Inflammatory macrophage treated with lipopolysaccharide for 4 hours (primary cell): ENCODE measurements at places on chromosomes 6 and 20.

DNA sequence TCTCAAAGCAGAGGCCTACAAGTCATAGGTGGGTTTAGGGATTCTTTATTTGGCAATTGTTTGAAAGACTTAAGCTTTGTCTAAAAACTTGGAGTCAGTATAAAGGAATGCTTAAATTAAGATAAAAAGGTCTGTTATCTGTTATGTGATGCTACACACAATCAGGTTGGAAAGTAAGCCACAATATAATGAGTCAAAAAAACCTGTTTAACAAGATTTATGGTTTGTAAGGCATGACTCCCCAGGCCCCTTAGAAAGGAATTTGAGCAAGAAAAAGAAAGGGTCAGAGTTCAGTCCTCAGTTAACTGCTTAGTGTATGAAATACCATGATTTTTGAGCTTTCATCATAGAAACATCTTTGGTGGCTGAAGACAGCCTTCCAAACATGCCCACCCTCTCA lies 66.8 kb upstream of the HMGN3 start:
- DNase-seq = no peak

DNA sequence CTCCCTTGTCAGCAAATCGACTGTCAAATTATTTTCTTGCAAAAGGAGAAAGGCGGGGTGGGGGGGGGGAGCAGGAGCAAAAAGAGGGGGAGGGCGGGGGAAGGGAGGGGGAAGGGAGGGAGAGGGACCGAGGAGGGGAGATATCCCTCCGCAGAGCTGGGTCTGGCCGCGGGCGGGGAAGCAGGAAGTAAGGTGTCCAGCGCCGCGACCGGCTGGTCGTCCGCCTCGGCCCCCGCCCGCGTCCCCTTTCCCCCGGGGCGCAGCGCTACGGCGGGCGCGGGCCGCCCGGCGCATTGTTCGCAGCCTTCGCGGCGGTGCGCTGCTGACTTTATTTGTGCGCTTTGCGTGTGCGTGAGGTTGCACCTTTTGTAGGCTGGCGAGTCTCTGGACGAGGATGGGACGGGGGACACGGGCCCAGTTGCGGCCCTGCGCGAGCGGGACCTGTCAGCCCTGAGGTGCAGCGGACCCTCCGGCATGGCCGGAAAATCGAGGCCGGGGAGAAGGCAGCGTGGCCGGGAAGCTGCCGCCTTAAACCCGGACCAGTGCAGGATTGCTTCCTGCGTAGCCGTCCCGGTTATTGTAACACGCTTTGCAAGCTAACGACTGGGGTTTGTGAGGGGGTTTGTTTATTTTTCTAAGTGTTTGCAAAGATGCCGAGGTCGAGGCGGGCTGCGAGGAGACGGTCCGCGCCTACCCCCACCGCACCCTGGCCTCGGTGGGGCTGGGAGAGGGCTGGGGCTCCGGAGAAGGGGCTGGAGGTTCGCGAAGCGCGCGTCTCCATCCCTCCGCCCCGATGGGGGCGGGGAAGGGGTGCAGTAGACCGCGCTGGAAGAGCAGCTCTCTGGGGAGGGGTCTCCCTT lies 675 bp upstream of the TRERF1 start:
- DNase-seq = peak; percentile 46

DNA sequence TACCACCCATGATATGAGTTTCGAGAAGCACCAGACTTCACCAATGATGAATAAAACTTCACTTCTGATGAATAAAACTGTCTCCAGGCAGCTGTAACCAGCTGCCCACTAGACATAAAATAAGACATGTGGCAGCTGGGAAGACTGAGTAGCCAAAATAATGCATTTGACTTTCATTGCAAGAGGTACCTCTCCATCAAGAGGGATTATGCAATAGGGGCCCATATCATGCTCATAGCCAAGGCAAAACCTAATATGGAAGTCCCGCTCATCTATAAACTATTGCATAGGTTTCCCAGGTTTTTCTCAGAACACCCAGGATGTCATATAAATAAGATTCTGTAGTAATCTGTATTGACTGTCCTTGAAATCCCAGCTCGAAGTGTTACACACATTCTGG lies 155.5 kb downstream of the SIM1 start:
- DNase-seq = no peak

DNA sequence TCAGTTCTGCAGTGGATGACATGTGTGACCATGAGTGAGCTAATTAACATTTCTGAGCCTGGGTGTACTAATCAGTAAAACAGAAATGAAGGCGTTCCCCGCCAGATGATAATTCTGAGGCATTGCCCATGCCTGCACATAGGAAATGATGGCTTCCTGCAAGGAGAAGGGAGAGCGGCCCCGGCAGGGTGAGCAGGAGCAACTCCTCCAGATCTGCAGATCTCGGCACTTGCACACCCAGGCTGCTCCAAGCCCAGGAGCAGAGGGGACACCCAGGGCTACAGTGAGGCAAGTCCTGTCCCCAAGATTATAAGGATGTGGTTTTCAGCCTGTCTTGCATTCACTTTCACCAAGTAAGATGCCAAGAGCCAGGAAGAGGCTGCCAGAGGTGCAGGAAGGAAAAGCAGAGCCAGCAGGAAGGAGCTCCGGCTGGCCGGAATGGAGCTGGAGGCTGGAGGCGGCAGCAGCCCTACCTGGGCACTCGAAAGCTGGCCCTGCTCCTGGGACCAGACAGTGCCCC lies 177.5 kb upstream of the CST7 start:
- peak; percentile 27 for DNase-seq

- DNase-seq = peak; percentile 59
Observed at GRCh38 chr20:38147163-38147562, 17.9 kb downstream of the TGM2 start.

GRCh38 chr6:15342114-15342513 lies 96.2 kb downstream of the JARID2 start:
- peak; percentile 36 for DNase-seq

GRCh38 chr6:10414756-10415616 lies at the start of gene TFAP2A:
Gene TFAP2A (minus strand): TSS chr6:10415074. CDS start chr6:10414991, 83 bp downstream.
- no peak for DNase-seq

GRCh38 chr6:75278474-75279077 lies 6.0 kb downstream of the TMEM30A start:
- peak; percentile 59 for DNase-seq

DNA sequence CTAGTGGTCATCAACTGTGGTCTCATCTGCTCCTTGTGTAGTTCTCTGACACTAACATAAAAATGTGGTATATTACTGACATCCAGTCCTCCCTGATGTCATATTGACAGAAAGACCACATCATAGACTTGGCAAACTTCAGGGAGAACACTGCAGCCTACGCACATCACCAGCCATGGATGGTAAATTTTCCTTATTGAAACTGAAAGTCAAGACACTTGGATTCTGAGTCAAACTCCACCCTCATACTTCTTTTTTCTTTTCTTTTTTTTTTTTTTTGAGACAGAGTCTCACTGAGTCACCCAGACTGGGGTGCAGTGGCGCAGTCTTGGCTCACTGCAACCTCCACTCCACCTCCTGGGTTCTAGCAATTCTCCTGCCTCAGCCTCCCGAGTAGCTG lies 25.4 kb downstream of the NDRG3 start:
- DNase-seq = peak; percentile 88

DNA sequence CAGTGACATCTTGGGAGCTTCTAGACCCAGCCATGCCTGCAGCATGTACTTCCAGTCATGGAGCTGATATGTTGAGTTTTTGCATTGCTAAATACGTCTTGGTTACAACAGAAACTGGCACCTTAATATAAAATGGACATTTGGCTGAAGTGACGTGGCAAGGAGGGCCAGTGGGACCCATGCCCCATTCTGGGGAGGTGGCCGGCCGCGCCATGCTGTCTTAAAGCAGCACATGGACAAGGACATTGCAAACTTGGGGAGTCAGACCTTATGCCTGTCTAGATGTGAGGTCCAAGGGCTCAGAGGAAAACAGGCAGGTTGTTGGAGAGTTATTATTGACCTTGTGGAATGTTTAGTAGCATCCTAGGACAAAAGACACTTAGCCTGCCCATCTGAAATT lies 588.0 kb upstream of the CDH4 start:
- DNase-seq = no peak

GRCh38 chr6:74658391-74658790 lies 547.5 kb downstream of the COL12A1 start:
- no peak for DNase-seq

- no peak for DNase-seq
Observed at GRCh38 chr6:105389543-105389942, 13.3 kb downstream of the PREP start.

GRCh38 chr6:134446218-134446848 lies 128.4 kb upstream of the SGK1 start:
- DNase-seq = no peak

GRCh38 chr6:7261032-7261841 lies 51.8 kb downstream of the SSR1 start:
- peak; percentile 93 for DNase-seq

GRCh38 chr6:5471637-5472398 lies 210.5 kb downstream of the FARS2 start:
- no peak for DNase-seq

- DNase-seq = no peak
Observed at GRCh38 chr20:44739942-44740341, 5.7 kb upstream of the KCNK15 start.

DNA sequence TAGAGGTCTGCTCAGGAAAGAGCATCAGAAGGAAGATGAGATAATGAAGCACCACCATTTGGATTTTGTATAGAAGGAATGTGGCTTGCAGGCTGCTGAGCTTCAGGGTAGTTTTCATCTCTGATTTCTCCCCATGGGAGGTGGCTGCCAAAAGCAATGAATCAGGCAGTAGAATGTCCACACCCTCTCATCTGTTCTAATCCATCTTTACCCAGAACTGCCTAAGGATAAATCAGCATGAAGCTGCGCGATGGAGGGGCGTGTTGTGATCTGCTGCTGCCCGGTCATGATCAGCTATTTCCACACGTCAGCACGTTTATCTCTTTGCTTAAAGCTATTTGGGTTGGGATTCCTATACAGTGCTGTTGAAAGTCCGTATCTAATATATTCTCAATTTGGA lies 295.4 kb downstream of the FOXA2 start:
- no peak for DNase-seq

DNA sequence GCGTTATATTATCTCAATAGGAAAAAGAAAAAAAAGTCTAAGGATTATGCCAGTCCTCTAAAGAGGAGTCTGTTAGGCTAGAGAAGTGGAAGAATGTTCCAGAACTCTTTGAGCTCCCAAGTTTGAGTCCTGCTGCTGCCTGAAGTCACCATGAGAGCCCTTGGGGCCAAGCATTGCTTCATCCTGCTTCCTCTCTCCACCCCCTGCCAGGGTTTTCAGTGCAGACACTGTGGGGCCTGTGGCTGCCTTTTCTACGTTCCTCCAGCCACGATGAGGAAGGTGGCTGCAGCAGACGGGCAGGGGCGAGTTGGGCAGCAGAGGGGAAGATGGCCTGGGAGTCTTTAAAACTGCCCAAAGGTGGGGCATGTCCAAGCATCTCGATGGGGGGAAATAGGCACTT lies 214.4 kb upstream of the KCNG1 start:
- peak; percentile 9 for DNase-seq

- no peak for DNase-seq
Observed at GRCh38 chr6:126747728-126748540, 370.5 kb upstream of the RSPO3 start.

- DNase-seq = peak; percentile 86
Observed at GRCh38 chr6:11748591-11749210, 29.9 kb downstream of the ADTRP start.

GRCh38 chr20:227439-228105 lies 514 bp downstream of the DEFB129 start:
- DNase-seq = peak; percentile 49

DNA sequence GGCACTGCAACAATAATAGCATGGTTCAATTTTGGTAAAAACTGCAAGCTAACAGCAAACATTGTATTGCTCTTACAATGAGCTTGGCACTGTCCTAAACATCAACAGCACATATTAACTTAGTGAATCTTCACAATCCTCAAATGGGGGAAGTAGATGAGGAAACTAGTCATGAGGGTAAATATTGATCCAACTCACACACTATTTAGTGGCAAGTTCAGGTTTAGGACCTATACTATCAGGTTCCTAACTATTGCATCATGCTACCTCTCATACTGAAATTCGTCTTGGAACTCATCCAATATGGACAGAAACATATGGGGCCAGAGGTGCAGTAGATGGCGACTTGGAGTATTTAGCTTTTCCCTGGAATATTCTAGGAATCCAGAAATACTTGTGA lies 34.2 kb downstream of the FKBP1C start:
- DNase-seq = no peak

GRCh38 chr6:136579800-136580199 lies 29.6 kb upstream of the MAP7 start:
- no peak for DNase-seq

GRCh38 chr6:352896-353470 lies 38.6 kb upstream of the IRF4 start:
- DNase-seq = no peak

GRCh38 chr20:54345821-54346220 lies 129.6 kb upstream of the DOK5 start:
- no peak for DNase-seq

DNA sequence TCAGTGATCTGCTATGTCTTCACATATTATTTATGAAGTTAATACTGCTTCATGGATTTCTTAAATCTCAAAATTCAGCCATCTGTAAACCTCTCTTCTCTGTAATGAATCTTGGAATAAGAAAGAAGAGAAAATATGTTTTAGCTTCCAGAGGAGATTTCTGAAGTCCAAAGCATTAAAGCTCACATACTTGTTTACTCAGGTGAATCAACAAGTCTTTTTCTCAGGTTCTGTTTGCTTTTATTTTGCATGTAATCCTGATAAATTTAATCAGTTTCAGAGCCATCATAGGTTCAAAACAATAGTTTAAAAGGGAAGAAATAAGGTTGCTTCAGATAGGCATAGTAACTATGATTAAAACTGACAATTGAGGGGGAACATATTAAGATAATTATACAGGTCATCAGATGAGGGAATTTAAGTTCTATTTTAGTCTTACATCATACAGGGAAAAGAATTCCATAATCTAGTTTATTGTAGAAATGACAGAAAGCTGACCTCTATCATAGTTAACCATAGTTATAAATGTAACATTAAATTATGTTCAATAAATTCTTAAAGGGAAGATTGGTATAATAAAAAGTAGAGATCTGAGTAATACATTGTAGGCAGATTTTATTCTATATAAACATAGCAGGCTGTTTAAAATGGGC lies 716.2 kb downstream of the EYS start:
- DNase-seq = no peak

- DNase-seq = no peak
Observed at GRCh38 chr6:128632131-128632530, 111.7 kb upstream of the PTPRK start.

- DNase-seq = no peak
Observed at GRCh38 chr6:47428288-47428687, 49.3 kb upstream of the CD2AP start.

DNA sequence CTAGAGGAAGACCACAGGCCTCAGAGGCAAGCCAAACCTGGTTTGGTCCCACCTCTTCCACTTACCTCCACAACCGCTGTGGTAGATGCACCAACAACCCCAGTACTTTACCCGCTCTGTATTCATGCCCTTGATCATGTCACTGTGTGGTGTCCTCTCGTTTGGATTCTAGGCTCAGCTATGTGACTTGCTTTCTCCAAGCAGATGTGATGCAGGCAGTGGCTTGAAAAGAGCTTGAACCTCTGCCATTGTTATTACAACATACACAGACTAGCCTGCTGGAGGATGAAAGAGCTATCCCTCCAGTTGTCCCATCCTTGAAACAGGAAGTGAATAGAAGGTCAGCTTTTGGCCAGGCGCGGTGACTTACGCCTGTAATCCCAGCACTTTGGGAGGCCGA lies 147.7 kb downstream of the ZNF217 start:
- no peak for DNase-seq
